Activated CD8-positive, alpha-beta T cell treated with anti-CD3 and anti-CD28 coated beads, Interleukin-2, amount 10 ng/mL, durations not matched to agents 7 days and 5 days (primary cell): ENCODE measurements at places on chromosomes 3 and 15. TPM values are rescaled to one million over a fixed set of nuclear protein-coding genes. Genes with fewer than 3 reads are reported as not detected.
A peak's percentile ranks its signal among the peaks of the same experiment; 100 is the strongest.

CD200R1L gene
- not detected for total RNA-seq

MYLK gene
- total RNA-seq, result not detected

ARHGEF3 gene
- 94.6 TPM for total RNA-seq

PLA2G4B gene
- total RNA-seq, result 13.1 TPM

RPL14 gene
- total RNA-seq, result 1,964 TPM

GRCh38 chr3:69650066-69650419 lies 89.2 kb upstream of the MITF start:
- H3K27me3 ChIP-seq, result no peaks in the 10 kb centered on the region
- H3K4me3 ChIP-seq, result no peak overlapping the region
- DNase-seq, result no peak
- H3K4me1 ChIP-seq, result no peaks in the 10 kb centered on the region
- H3K36me3 ChIP-seq, result no peaks in the 10 kb centered on the region

DNA sequence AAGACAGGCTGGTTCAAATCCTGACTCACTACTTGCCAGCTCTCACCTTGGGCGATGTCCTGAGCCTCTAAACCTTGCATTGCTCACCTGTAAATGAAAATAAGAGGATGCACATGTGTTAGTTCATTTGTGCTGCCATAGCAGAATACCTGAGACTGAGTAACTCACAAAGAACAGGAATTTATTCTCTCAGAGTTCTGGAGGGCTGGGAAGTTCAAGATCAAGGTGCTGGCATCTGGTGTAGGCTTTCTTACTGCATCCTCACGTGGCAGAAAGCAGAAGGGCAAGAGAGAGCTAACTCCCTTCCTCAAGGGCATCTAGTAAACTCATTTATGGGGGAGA lies 222.7 kb downstream of the MTHFS start:
- peaks cover 22% of the 10 kb centered on the region for H3K27me3 ChIP-seq
- no peak overlapping the region for H3K4me3 ChIP-seq
- H3K36me3 ChIP-seq, result no peaks in the 10 kb centered on the region
- peaks cover 3% of the 10 kb centered on the region for H3K4me1 ChIP-seq
- no peak overlapping the region for H3K27ac ChIP-seq
- no peak for DNase-seq

- H3K27me3 ChIP-seq, result no peaks in the 10 kb centered on the region
- H3K4me1 ChIP-seq, result peaks cover 9% of the 10 kb centered on the region
- H3K4me3 ChIP-seq, result no peak overlapping the region
- no peak overlapping the region for H3K27ac ChIP-seq
Measured at GRCh38 chr15:92153620-92154019, 240.1 kb upstream of the ST8SIA2 start.

DNA sequence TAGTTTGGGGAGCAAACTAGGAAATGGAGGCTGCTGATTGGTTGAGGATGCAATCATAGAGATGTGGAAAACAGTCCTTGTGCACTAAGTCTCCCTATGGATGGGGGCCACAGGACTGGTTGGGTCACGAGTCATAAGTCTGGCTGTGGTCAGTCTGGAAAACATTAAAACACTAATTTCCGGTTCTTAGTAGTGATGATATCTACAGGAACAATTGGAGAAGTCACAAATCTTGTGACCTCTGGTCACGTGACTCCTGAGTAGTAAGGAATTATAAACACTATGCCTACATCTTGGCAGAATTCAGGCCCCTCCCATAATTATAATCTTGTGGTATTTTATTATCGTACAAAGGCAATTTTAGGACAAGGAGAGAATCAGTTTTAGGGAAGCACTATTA lies 317.3 kb upstream of the ARPP21 start:
- no peaks in the 10 kb centered on the region for H3K36me3 ChIP-seq

- no peak for DNase-seq
- peaks cover 37% of the 10 kb centered on the region for H3K36me3 ChIP-seq
- no peak overlapping the region for H3K27ac ChIP-seq
- no peaks in the 10 kb centered on the region for H3K4me1 ChIP-seq
- H3K4me3 ChIP-seq, result no peak overlapping the region
- H3K27me3 ChIP-seq, result no peaks in the 10 kb centered on the region
Measured at GRCh38 chr15:51878446-51879386, 49.3 kb downstream of the TMOD3 start.

GRCh38 chr3:49411535-49411967 lies 225 bp downstream of the RHOA start:
- H3K4me1 ChIP-seq, result peaks cover 61% of the 10 kb centered on the region
- peaks cover 59% of the 10 kb centered on the region for H3K36me3 ChIP-seq
- peaks cover 1% of the 10 kb centered on the region for H3K27me3 ChIP-seq
- DNase-seq, result peak; percentile 57

- H3K36me3 ChIP-seq, result no peaks in the 10 kb centered on the region
- no peak for DNase-seq
- H3K27me3 ChIP-seq, result peaks cover 46% of the 10 kb centered on the region
- no peak overlapping the region for H3K27ac ChIP-seq
Measured at GRCh38 chr3:50203809-50204803, 965 bp upstream of the SLC38A3 start.

GRCh38 chr3:52181543-52181942 lies 16.4 kb upstream of the ALAS1 start:
- peaks cover 17% of the 10 kb centered on the region for H3K4me1 ChIP-seq
- no peak overlapping the region for H3K27ac ChIP-seq
- no peak overlapping the region for H3K4me3 ChIP-seq
- peaks cover 2% of the 10 kb centered on the region for H3K27me3 ChIP-seq

DNA sequence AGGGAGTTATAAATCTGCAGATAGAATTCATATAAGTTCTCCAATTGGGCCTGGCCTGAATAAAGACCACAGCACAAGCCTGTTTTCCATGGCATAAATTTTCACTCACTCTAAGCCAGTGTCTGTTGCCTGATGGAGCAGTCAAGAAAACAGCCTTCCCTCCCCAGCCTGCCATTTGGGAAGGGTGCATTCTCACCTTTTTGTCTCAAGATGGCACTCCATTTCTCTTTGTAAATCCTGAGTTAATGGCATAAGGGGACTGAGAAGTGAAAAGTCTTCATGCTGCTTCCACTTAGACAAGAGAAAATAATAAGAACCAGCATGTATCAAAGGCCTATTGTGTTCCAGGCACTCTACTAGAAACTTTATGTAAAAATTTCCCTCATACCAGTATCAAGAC lies 115.6 kb upstream of the MANF start:
- H3K27me3 ChIP-seq, result no peaks in the 10 kb centered on the region
- H3K4me3 ChIP-seq, result no peak overlapping the region
- DNase-seq, result no peak
- peaks cover 13% of the 10 kb centered on the region for H3K4me1 ChIP-seq

DNA sequence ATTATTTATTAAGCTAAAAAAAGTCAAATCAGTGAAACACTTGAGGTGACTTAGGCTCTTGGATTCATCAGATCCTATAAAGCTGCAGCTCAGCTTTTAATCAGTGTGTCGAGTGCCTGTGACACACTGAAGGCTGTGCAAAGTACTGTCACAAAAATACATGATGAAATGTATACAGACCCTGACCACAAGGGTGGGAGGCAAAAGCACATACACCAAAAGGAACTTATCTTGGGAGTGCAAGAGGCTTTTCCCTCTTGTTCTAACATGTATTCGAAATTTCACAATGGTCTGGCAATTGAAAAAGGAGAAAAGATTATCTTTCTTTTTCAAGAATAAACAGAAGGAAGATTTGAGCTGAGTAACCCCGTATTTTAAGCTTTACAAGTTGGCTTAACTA lies 35.9 kb downstream of the VGLL4 start:
- peaks cover 43% of the 10 kb centered on the region for H3K4me1 ChIP-seq
- H3K4me3 ChIP-seq, result no peak overlapping the region
- H3K36me3 ChIP-seq, result peaks cover 23% of the 10 kb centered on the region

DNA sequence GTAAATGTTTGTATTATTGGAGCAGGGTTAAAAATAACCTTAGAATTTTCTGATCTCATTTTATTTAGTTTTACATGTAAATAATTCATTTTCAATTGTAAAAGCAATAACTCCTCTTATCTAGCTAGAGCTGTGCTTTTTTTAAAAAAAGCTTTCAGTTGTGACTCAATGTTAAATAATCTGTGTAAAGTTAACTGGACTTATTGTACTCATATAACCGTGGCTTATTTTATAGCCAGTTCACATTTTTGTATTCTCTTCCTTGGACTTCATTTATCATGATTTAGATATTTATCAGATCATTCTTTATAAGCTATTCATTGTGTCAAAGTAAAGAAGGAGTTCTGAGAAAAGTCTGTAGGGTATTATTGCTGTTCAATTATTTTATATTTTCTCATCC lies 435.6 kb downstream of the CADM2 start:
- H3K36me3 ChIP-seq, result no peaks in the 10 kb centered on the region
- no peak overlapping the region for H3K27ac ChIP-seq
- DNase-seq, result no peak

GRCh38 chr3:172300862-172301261 lies 147.4 kb downstream of the GHSR start:
- H3K4me3 ChIP-seq, result no peak overlapping the region
- H3K36me3 ChIP-seq, result peaks cover 7% of the 10 kb centered on the region
- H3K27ac ChIP-seq, result no peak overlapping the region

GRCh38 chr15:90315278-90315982 lies 36.7 kb upstream of the ZNF774 start:
- H3K27ac ChIP-seq, result no peak overlapping the region
- H3K4me1 ChIP-seq, result peaks cover 6% of the 10 kb centered on the region
- H3K4me3 ChIP-seq, result no peak overlapping the region

GRCh38 chr15:43251185-43251870 lies 15.4 kb downstream of the TGM5 start:
- H3K4me1 ChIP-seq, result peaks cover 65% of the 10 kb centered on the region
- peaks cover 5% of the 10 kb centered on the region for H3K27me3 ChIP-seq
- H3K36me3 ChIP-seq, result peaks cover 6% of the 10 kb centered on the region
- peak overlapping the region; percentile 67 for H3K27ac ChIP-seq
- H3K4me3 ChIP-seq, result no peak overlapping the region
- DNase-seq, result no peak

GRCh38 chr3:172085557-172085895 lies 46.1 kb downstream of the FNDC3B start:
- no peak overlapping the region for H3K4me3 ChIP-seq
- H3K36me3 ChIP-seq, result peaks cover 14% of the 10 kb centered on the region
- H3K27me3 ChIP-seq, result no peaks in the 10 kb centered on the region
- no peak for DNase-seq
- H3K27ac ChIP-seq, result no peak overlapping the region
